NCI-H446 treated with DMSO at 0.1 percent for 48 hours (cell line): ENCODE measurements at places on chromosomes 12 and 14.

GRCh38 chr12:124456652-124457152, 110.7 kb downstream of the NCOR2 start:
- no peak for DNase-seq

DNA sequence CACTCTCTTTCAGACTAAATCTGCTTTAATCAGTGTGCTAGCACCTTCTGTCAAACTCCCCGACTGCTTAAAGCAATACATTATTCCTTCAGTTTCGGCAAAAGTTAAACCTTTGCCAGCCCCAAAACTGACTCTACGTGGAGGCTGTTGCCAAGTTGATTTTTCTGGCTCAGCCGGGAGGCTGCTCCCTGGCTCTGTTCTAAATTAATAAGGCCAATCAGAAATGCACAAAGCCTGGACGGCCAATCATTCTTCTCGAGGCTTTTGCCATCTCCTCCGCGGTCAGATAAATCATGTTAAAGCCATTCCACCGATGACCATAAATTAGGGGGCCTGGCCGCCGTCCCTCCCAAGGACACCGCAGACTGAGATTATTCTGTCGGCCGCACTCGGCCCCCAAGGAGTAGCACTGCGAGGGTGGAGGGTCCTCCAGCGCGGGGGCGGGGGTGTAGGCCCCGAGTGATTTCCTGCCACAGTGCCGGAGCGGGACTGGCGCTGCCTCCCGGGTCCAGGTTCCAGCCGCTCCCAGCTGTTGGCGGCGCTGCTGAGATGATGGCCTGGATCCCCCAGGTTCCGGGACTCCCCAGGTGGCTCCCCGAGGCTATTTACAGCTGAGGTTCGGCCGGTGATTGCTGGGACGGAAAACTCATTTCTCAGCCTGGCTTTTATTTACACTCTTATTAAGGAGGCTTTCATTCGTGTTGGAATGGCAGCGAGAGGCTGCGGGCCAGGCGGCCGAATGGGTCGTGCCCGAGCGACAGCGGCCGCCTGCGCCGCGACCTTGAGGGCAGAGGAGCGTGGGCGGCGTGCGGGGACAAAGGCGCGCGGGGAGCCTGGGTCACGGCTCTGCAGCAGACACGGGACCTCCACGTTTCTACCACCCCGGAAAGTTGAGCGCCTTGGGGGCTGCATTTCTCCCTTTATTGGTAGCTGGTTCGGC, 165.1 kb downstream of the MON2 start:
- peak; percentile 72 for DNase-seq

DNA sequence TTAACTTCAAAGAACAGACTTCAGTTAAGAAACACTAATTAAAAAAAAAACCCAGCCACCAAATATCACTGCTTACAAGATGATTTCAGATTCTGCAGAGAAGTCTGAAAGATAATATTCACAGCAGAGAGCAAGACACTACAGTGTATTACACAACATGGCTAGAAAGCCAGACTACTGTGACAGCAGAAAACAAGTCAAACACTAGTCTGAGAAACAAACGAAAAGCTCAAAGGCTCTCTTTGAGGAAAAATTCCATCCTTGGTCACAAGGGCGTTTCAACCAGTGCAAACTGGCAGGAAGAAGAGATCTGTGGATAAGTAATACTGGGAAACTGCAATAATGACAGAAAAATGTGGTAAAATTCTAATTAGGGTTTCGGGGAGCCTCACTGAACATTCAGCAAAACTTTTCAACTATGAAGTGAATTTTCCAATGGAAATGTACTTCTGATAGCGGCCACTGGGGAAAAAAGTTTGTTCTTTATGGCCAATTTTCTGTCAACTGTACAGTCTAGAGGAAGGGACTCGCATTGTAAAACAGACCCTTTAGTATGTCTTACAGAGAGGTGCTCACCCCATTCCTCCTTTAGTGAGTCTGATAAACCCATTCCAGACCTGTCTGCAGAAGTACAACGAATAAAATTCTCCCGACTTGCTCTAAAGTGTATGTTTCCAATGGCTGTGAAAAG, 50.4 kb downstream of the ACADS start:
- no peak for DNase-seq

GRCh38 chr14:54362759-54363437, 33.9 kb upstream of the CDKN3 start:
- no peak for DNase-seq

- no peak for DNase-seq
Measured at GRCh38 chr14:23578560-23579310, at the start of gene JPH4. Gene JPH4, minus strand, starts transcription at chr14:23578790. Its CDS starts 1,337 bp downstream, at chr14:23577453.

DNA sequence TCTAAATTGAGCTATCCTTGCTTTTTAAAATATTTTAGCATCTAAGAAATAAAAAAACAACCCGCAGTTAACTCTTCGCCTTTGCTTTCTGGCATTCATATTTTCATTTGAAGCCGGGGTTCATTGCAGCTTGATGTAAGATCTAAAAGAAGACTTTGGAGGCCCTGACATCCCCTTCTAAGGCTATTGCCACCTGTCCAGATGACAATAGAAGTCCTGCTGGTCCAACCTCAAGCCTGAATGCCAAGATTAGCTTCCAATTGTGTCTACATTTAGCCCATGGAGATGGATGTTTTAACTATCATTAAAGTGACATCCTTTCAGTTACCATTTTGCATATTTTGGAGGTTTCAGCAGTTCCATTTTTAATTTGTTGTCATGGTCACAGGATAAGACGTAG, 51.6 kb upstream of the ATP2A2 start:
- no peak for DNase-seq

DNA sequence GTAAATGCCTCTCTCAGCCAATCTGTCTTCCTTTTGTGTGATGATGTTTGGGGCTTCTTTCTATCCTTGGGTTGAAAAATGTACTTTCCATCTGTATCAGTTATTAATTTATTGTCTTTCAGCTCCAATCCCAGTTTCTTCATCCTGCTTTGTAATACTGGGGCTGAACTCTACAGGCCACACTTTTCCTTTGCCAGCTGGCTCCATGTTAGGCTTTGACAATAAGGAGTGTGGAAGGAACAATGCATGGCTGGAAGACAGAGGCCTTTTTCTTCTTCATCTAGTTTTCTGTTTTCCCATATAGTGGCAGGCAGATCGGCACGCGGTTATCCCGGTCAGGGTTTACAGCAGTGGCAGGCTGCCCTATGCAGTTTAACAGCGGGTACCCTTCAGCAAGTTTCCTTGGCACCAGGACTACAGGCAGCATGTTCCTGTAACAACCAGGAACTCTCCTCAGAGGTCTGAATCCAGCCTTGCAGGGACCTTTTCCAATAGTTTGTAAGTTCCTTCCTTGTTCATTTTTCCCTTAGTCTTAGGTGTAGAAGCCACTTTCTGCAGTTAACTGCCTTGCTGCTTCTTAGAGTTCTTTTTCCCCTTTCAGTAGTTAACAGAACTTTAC, 38.5 kb upstream of the CRACR2A start:
- DNase-seq, result no peak
